ENCODE measurements at places on chromosomes 2 and 18.

GRCh38 chr2:19408592-19408991, 50.2 kb upstream of the OSR1 start:
- no peak for DNase-seq

- peak; percentile 24 for DNase-seq
These were observed 70.4 kb downstream of the ARHGEF33 start for GRCh38 chr2:38959938-38960608.

DNA sequence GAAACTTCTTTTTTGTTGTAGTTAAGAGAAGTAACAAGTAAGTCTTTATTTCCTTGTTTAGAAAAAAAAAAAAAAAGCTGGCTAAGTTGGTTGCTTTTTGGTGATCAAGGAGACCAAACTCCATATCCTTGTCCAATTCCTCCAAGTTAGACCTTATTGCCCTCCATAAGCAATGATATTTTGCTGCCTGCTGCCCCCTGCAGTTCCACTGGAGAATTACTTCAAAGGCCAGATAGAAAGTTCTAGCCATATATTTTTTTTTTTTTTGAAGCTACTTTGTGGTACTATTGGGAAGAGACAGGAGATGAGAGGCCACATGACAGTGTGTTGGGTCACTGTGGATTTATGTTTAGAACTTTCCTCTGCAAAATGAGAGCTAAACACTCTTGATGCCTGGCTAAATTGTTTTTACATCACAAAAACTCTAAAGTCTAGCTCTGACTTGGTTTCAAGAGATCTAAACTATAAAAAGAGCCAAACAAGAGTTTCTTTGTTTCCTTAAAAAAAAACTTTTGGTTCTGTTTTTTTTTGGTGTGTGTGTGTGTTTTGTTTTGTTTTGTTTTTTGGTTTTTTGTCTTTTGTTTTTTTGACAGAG, 80.7 kb upstream of the RASGRP3 start:
- DNase-seq: no peak

GRCh38 chr2:172095905-172096625, 6.6 kb downstream of the DLX2 start:
- DNase-seq: no peak

- DNase-seq: no peak
These were observed 665.8 kb upstream of the ZEB2 start for GRCh38 chr2:145185696-145186095.

DNA sequence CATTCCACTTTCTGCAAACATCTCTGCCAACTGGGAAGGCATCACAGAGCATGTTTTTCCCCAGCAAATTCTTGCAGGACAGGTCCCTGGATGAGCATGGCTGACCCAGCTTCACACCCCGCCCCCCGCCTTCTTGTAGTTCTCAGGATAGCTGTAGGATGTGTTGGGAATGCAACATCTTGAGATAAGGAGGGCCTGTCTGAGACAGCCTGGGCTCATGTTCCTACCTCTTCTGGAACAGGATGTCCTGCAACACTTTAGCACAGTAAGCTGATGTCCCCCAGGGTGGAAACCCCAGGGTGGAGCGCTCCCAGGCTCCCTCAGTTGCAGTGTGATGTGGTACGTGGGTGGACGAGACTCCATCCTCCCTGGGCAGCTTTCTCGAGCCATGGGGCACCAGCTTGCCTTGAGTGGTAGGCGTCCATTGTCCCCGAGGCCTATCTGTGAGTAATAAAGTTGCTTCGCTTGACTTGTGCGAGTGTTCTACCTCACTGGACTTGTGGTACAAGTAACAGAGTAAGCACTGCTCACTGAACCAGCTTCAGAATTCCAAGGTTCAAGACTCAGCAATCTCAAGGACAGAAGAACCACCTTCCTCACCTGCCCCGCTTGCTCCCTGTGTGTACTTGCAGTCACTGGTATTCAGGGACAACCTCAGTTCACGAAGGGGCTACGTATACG, 48.6 kb downstream of the EMX1 start:
- DNase-seq: no peak

DNA sequence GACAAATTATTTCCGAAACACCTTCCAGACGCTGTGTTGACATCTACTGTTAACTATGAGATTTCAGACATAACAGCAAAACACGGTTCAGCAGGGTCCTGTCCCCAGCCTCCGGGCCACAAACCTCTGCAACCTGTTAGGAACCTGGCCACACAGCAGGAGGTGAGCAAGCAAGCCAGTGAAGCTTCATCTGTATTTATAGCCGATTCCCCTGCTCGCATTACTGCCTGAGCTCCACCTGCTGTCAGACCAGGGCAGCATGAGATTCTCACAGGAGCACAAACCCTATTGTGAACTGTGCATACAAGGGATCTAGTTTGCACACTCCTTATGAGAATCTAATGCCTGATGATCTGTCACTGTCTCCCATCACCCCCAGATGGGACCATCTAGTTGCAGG, 31.1 kb downstream of the NDUFA10 start:
- DNase-seq: peak; percentile 50

DNA sequence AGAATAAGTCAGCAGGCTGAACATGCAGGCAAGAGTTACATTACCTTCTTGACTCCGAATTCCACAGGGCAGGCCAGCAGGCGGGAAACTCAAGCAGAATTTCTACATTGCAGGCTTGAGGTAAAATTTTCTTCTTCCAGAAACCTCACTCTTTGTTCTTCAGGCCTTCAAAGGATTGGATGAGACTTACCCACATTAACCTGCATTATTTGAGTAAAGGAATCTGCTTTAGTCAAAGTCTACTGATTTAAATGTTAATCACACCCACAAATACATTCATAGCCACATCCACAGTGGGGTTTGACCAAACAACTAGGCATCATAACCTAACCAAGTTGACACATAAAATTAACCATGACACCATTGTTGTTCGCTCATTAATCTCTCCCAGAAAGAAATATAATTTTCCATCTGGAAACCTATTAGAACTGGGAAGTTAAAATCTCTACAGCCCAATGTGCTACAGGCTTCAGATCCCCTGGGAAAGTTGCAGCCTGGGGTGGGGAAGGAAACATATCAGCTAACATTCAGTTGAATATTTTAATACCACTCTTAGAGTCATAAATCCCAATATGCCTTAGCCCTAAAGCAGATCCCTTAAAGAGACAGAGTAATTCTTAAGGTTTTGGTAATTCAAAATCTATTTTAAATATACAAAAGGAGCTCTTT, 468.2 kb upstream of the TNP1 start:
- DNase-seq: no peak

DNA sequence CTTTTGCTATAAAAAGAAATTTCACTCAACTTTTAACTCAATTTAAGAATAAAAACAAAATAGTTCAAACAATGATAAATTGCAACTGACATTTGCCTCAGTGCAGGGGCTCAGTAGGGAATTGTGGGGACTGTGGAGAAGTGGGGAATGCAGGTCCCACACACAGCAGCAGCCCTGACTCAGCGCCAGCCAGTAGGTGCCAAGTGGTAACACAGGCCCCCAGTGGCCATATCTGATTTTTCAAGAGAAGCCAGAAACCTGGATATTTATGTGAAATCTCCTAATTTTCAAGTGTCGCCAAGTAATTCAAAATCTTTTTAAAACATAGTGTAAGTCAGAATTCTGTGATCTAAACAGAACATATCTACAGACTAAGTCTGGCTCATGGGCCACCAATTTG, 186.3 kb downstream of the EN1 start:
- no peak for DNase-seq

GRCh38 chr2:1104364-1104763, 153.7 kb downstream of the SNTG2 start:
- no peak for DNase-seq

- DNase-seq: no peak
These were observed 239.3 kb downstream of the ZNF385B start for GRCh38 chr2:179622112-179622511.

DNA sequence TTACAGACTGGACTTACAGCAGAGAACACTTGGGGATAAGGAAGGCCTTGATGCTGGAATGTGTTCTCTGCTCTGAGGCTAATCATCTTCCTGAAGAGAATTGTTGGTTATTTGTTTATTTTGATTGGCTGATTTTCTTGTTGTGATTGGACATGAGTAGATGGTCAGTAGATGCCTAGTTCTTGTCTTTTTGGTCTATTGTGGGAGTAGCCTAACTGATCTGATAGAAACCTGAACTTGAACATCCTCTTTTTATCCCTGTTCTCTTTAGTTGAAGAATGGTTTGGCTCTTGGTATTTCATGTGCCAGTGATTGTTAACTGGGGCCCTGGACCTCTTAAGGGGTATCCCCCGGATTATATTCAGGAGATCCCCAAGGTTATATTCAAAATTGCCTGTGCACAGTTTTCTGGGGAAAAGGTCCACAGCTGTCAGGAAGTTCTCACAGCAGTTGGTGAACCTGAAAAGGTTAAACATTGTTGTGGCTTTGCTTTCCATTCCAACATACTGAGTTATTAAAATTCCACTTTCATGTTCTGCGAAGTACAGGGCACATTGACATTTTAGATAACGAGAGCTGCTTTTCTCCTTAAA, 13.6 kb downstream of the TWSG1 start:
- DNase-seq: no peak

GRCh38 chr2:103353774-103354173, 591.9 kb downstream of the TMEM182 start:
- DNase-seq: no peak

GRCh38 chr2:48474574-48475298, 55.2 kb upstream of the STON1 start:
- no peak for DNase-seq

- DNase-seq: no peak
These were observed 36.4 kb downstream of the PXDN start for GRCh38 chr2:1707771-1708418.

- no peak for DNase-seq
These were observed 60.1 kb downstream of the FMNL2 start for GRCh38 chr2:152395103-152395502.

- DNase-seq: no peak
These were observed 365 bp downstream of the NDUFB3 start for GRCh38 chr2:201072201-201072530.

GRCh38 chr2:64770137-64770780, 116.5 kb upstream of the SERTAD2 start:
- DNase-seq: no peak

DNA sequence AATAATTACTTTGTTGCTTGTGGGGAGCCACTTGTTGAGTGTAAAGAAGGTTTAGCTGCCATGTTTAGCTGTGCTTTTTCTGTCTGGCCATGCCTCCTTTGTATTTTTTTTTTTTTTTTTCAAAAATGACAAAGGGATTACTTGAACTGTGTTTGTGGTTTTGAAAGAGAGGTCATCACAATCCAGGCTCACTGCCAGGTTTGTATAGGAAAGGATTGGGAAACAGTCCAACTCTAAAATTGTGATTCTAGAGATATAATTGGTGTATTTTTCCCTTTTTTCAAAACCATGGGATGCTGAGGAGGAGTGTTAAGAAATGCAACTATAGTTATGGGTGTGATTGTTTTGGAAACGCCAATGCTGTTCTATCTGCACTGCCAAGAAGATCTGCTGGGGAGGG, 4.3 kb downstream of the ITPRIPL1 start:
- no peak for DNase-seq

DNA sequence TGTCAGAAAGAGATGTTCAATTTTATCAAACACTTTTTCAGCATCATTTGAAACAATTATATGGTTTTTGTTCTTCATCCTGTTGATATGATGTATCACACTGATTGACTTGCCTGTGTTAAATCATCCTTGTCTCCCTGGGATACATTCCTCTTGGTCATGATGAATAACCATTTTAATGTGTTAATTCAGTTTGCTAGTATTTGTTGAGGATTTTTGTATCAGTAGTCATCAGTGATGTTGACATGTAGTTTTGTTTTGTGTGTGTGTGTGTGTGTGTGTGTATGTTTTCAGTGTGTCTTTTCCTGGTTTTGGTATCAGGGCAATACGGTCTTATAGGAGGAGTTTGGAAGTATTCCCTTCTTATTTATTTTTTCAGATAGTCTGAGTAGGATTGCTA, 325.4 kb downstream of the ZNF804A start:
- no peak for DNase-seq

GRCh38 chr2:232931636-232932035, 61.6 kb downstream of the SNORC start:
- DNase-seq: no peak

DNA sequence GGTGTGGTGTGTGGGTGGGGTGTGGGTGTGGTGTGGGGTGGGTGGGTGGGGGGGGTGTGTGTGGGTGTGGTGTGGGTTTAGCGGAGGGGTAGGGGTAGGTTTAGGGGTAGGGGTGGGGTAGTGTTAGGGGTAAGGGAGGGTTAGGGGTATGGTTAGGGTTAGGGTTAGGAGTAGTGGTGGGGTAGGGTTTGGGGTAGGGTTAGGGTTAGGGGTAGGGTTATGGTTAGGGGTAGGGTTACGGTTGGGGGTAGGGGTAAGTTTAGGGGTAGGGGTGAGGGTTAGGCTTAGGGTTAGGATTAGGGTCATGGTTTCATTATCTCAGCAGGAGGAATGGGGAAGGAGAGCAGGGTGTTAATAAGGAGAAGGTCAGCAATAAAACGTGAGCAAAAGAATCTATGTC, 11.3 kb upstream of the PARD6G start:
- no peak for DNase-seq

DNA sequence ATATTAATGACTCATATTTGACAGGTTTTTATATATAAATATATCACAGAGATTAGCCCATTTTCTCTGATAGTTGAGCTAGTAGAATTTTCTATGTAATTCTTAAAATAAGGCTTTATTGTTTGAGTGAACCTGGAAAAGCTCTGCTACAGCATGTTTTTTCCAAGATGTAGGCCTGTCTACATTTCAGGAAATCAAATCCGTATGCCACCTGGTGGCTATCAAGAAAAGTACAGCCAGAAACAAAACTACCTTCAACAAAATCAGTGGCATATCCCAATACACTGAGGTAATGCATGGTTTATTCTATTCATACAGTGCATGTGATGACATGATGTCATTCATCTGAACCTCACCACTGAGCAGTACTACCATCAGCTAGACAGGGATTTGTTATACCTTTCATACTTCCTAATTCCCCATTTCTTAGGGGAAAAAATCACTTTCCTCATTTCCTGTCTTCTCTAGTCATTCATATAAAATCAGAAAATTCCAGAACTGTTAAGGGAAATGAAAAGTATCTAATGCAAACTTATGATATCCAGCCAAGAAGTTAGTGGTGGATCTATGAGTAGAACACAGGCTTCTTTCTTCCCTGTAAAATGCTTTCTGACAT, 310.4 kb upstream of the SYT4 start:
- DNase-seq: no peak

DNA sequence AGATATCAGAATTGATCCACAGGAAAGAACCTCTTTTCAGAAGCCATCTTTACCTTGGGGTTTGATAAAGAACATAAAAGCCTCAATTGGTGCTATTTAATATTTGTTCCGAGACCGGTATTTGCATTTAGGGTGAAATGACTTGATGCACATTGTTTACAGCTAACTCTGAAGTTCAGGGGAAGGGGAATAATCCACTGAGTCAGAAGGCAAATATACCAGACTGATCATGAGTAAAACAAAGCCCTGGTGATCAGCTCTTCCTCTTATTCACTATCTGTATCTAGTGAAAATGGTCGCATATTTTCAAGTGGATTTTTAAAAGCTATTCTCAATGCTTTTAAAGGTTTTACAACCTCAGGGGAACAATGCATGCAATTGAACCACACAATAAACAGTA, 53.0 kb upstream of the ATP8B1 start:
- DNase-seq: no peak
